Heart left ventricle (tissue), 16 donors: ENCODE measurements at places on chromosomes 16 and 17.

DNA sequence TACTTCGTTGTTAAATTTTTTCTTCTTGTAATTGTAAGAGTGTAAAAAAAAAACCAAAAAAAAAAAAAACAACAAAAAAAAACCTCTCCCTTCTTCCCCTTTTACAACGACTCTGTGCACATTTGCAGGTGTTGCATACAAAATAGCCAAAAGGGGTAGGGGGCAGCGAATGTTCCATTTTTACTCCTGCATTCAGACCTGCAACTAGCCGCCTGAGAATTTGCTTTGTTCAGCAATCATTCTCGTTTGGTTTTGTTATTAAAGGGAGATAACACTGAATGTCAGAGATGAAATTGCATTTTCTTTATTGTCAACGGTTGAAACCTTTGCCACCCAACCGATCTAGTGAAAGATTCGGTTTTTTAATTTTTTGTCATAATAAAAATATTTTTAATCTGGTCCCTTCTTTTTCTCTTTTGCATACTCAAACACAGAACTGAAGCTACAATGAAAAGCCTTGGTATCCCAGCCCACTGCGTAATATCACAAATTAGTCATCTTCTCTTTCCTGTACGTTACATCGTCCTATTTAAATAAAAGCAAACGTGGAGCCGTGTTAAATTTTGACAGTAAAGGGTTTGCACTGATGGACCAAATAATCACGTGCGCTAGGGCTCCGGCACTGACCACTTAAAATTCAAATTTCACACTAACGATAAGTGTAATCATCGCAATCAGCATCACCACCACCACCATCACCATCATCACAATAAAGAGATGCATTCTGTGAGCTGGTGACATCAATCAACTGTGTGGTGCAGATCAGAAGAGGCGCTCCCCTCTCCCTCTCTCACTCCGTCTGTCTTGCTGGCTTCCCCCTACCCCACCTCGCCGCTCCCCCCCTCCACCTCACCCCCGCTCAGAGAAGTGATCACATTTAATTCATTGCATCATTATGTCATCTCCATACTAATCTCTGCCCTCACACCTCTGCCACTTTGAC is 406.2 kb upstream of the PSMD7 start:
- no peaks in the 10 kb centered on the region for H3K36me3 ChIP-seq
- peak overlapping the region; percentile 47 for H3K4me3 ChIP-seq
- H3K4me1 ChIP-seq: peaks cover 4% of the 10 kb centered on the region
- no peak overlapping the region for H3K27ac ChIP-seq

DNA sequence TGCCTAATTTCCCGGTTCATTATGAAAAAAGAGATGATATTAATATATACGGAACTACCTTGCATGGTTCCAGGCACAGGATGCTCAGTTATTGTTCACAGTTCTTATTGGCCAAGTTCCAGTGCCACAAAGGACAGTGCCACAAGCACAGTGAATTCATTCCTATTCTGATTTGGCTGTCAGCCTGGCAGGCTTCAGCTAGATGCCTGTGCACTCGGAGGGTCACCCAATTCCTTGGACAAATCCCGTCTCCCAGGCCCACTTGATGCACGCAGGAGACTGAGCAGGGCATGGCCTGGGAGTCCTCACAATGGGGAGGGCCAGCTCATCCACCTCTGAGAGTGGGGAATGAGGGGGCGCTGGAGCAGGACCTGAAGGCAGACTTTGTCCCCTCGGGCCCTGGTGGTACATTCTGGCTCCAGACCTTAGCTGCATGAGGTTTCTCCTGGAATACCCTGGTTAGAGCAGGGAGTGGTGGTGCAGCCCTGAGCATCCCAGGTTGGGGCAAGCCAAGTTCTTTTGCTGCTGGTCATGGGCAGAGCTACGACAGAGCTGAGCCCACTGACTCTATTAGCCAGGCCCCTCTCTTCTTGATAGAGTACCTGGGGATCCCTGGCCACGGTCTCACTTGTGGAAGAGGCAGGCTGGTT is 41.4 kb downstream of the MIS12 start:
- DNase-seq: no peak
- no peak overlapping the region for H3K4me3 ChIP-seq
- peaks cover 72% of the 10 kb centered on the region for H3K36me3 ChIP-seq

- H3K27me3 ChIP-seq: peaks cover 43% of the 10 kb centered on the region
- H3K4me1 ChIP-seq: peaks cover 20% of the 10 kb centered on the region
- peak overlapping the region; percentile 57 for H3K4me3 ChIP-seq
- peak; percentile 80 for DNase-seq
Observed at GRCh38 chr17:38559051-38559879, 46.5 kb downstream of the SRCIN1 start.

- peaks cover 98% of the 10 kb centered on the region for H3K36me3 ChIP-seq
- no peak overlapping the region for H3K4me3 ChIP-seq
- no peaks in the 10 kb centered on the region for H3K4me1 ChIP-seq
- no peak for DNase-seq
- H3K27ac ChIP-seq: no peak overlapping the region
Observed at GRCh38 chr17:40633871-40634270, 13.7 kb downstream of the SMARCE1 start.

GRCh38 chr17:2453325-2453724 is 52.5 kb upstream of the MNT start:
- peaks cover 26% of the 10 kb centered on the region for H3K4me1 ChIP-seq
- DNase-seq: no peak
- no peaks in the 10 kb centered on the region for H3K27me3 ChIP-seq
- peaks cover 37% of the 10 kb centered on the region for H3K36me3 ChIP-seq
- H3K27ac ChIP-seq: no peak overlapping the region

DNA sequence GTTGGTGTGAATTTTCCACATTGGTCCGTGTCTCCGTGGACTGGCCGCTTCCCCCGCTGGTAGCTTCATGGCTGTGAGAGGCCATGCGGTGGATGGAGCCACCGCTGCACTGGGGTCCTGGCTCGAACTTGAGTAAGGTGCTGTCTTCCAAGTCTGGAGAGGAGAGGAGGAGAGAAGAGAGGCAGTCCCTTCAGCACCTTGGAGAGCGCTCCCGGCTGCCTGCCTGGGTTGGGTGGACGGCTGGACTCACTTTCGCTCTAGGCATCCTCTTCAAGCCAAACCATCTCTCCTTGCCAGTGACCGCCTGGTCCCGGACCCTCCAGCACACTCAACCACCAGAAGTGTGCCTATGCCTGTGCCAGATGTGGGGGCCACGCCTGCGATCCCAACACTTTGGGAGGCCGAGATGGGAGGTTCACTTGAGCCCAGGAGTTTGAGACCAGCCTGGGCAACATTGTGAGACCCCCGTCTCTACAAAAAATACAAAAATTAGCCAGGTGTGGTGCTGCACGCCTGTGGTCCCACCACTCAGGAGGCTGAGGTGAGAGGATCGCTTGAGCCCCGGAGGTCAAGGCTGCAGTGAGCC is 6.2 kb downstream of the JPH3 start:
- no peak for DNase-seq
- no peak overlapping the region for H3K4me3 ChIP-seq
- H3K27ac ChIP-seq: no peak overlapping the region
- H3K27me3 ChIP-seq: peaks cover 18% of the 10 kb centered on the region

DNA sequence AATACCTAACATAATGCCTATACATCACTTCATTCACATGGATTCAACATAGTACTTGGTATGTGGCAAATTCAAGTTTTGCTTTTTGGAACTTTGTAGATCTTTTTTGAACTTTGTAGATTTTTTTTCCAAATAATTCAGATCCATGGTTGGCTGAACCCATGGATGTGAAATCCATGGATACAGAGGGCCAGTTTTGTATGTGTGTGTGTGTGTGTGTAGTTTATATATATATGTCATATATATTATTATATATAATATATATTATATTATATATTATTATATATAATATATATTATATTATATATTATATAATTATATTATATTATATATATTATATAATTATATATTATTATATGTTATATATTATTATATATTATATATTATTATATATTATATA is 28.4 kb downstream of the CLUAP1 start:
- H3K4me1 ChIP-seq: no peaks in the 10 kb centered on the region
- H3K36me3 ChIP-seq: peaks cover 17% of the 10 kb centered on the region
- H3K27ac ChIP-seq: no peak overlapping the region
- H3K4me3 ChIP-seq: no peak overlapping the region

- H3K4me1 ChIP-seq: no peaks in the 10 kb centered on the region
- no peak for DNase-seq
- no peak overlapping the region for H3K27ac ChIP-seq
- no peaks in the 10 kb centered on the region for H3K36me3 ChIP-seq
Observed at GRCh38 chr16:35743101-35743692, 2283.8 kb downstream of the TP53TG3F start.

GRCh38 chr17:49344914-49345313 is 17.1 kb downstream of the ZNF652 start:
- H3K36me3 ChIP-seq: no peaks in the 10 kb centered on the region
- H3K4me1 ChIP-seq: peaks cover 5% of the 10 kb centered on the region
- H3K27me3 ChIP-seq: no peaks in the 10 kb centered on the region
- no peak overlapping the region for H3K4me3 ChIP-seq
- no peak for DNase-seq

DNA sequence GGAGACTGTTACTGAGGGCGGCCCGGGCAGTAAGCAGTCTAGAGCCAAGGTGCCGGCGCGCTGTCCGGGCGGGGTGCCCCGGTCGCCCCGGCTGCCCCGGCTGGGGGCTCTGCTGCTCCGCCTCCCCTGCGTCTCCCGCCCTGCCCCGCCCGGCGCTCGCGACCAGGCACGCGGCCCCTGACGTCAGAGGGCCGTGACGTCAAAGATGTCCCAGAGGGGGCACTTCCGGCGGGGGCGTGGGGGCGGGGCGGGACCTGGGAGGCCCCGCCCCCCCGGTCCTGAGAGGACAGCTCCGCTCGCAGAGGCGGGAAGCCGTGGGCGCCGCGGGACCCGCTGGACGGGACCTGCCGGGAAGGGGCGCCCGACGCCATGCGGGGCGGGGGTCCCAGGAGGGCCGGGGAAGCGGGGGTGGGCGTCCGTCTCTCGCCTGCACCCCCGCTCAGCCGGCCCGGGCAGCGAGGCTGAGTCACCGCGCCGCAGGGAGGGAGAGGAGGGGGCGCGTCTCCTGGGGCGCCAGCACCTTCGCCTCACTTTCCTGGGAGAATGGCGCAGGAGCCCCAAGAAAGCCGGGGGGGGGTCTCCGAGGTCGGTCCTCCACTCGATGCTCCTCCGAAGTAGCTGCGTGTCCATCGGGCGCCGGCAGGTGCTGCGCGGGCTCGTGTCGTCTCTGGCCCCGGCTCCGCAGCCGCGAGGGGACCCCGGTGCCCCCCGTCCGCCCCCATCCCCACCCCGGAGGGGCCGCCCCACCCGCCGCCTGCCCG is 4.4 kb upstream of the HIC1 start:
- peak; percentile 83 for DNase-seq
- peak overlapping the region; percentile 59 for H3K27ac ChIP-seq
- H3K36me3 ChIP-seq: no peaks in the 10 kb centered on the region
- H3K27me3 ChIP-seq: no peaks in the 10 kb centered on the region
- peak overlapping the region; percentile 67 for H3K4me3 ChIP-seq

DNA sequence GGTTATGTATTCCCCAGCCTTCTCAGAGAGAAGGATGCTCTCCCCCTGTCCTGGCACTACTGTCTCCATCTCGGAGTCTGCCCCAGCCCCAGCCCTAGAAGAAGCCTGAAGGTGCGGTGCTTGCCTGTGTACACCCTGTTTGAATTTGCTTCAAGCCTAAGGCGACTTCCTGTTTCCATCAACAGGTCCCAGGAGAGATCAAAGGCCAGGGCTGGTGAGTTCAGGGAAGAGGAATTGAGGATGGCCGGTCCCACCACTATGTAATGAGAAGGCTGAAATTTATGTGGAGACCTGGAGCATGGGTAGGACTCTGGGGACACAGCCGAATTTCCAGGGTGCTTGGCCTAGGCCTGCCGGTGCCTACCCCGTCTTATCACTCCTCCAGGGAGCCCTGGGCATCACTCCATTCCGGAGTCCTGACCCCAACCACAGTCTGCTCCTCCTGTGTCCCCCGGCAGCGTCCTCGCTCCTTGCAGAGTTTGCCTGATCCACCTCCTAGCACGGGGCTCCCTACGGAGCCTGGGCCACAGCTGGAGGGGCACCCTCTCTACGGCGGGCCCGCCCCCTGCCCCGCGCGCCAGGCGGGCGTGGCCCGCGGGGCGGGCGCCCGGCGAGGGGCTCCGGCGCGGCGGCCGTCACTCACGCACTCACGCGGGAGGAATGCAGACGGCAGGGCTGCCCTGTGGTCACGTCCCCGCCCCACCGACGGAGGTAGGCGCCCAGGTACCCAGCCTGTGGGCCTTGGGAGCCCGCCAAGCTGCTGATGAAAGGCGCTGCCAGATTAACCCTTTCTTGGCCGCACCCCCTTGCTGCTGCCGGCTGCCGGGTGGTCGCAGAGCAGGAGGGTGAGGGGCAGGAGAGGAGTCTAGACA is 53.8 kb upstream of the TAC4 start:
- no peak overlapping the region for H3K27ac ChIP-seq
- no peak overlapping the region for H3K4me3 ChIP-seq
- H3K4me1 ChIP-seq: no peaks in the 10 kb centered on the region
- H3K27me3 ChIP-seq: peaks cover 70% of the 10 kb centered on the region
- no peak for DNase-seq

DNA sequence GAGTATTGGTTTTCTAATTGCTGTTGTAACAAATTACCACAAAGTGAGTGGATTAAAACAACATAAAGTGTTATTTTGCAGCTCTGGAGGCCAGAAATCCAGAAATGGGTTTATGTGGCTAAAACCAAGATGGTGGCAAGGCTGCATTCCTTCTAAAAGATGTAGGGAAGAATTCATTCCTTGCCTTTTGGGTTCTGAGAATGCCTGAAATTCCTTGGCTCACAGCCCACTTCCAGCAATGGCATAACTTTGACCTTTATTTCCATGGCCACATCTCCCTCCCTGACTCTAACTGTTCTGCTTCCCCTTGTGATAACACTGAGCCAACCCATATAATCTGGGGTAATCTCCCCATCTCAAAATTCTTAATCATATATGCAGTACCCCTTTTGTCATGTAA is 269.6 kb upstream of the RPL38 start:
- H3K4me1 ChIP-seq: no peaks in the 10 kb centered on the region
- DNase-seq: no peak

- peaks cover 4% of the 10 kb centered on the region for H3K4me1 ChIP-seq
- no peak for DNase-seq
- peak overlapping the region; percentile 79 for H3K4me3 ChIP-seq
- H3K36me3 ChIP-seq: peaks cover 38% of the 10 kb centered on the region
- no peaks in the 10 kb centered on the region for H3K27me3 ChIP-seq
Observed at GRCh38 chr17:31900877-31901276, 631 bp downstream of the UTP6 start.

- H3K4me3 ChIP-seq: no peak overlapping the region
- no peaks in the 10 kb centered on the region for H3K4me1 ChIP-seq
- H3K27ac ChIP-seq: no peak overlapping the region
- no peak for DNase-seq
- no peaks in the 10 kb centered on the region for H3K36me3 ChIP-seq
Observed at GRCh38 chr17:79529661-79530081, 81.2 kb downstream of the RBFOX3 start.

GRCh38 chr17:48530887-48531272 is at the start of gene HOXB1:
Gene HOXB1, minus strand, starts transcription at chr17:48531011. Its CDS starts 107 bp downstream, at chr17:48530904.
- H3K4me1 ChIP-seq: no peaks in the 10 kb centered on the region
- H3K27me3 ChIP-seq: peaks cover 41% of the 10 kb centered on the region

DNA sequence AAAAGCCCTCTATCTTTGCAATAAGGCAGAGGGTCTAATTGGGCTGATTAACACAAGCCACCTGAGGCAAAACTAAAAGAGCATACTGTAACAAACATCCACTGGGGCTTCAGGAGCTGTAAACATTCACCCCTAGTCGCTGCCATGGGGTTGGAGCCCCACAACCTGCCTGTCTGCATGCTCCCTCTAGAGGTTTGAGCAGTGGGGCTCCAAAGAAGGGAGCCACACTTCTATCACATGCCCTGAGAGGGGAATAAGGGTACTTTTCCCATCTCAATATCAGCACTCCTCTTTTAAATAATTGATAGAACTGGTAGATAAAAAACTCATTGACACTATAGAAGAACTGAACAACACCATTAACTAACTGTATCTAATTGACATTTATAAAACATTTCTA is 130.1 kb upstream of the COX10 start:
- H3K4me1 ChIP-seq: no peaks in the 10 kb centered on the region
- no peak overlapping the region for H3K27ac ChIP-seq
- no peak overlapping the region for H3K4me3 ChIP-seq
